NCI-H1694 treated with DMSO at 0.1 percent for 48 hours (cell line): ENCODE measurements at places on chromosomes 5 and 9.

GRCh38 chr5:14733661-14734060 is 69.1 kb downstream of the OTULIN start:
- DNase-seq = no peak

- DNase-seq = no peak
Measured at GRCh38 chr9:111258209-111258874, 71.7 kb downstream of the OR2K2 start.

DNA sequence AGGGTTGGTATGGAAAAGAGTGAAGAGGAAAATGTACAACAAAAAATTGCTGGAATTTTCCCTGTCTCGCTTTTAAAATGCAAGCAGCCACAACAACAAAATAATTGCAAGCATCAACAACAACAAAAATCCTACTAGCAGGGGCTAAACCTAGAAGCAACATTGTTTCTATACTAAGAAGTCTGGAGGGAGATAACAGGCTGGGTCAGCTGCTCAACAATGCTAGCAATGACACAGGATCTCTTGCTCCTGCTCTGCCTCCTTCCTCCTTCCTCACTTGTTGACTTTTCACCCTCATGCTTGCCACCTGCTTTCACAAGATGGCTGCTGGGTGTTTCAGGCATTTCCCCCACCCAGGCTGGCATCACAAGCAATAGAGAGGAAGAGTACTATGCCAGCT is 7.6 kb upstream of the AOPEP start:
- DNase-seq = no peak

DNA sequence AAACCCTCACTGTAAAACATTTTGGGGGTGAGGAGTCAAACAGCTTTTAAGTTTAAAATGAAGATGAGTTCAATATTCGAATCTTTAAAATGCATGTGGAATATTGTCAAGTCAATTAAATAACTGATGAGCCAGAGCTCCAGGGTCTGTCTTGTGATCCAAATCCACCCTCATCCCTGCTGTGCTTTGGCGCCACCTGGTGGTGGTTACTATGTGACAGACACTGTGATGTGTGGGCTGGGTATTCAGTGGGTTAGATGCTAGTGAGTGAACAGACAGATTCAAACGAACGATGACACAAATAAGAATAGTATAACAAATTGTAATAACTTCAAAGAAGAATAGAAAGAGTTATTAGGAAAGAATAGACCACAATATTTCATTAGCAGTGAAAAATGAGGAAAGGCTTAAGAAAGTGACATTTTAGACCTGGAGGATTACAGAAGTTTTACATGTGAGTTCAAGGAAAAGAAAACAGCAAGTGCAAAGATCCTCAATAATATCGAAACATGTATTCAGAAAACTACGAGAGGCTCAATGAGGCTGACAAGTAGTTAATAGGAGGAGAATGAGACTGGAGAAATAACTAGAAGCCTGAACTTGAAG is 51.4 kb upstream of the CHSY3 start:
- DNase-seq = peak; percentile 21

DNA sequence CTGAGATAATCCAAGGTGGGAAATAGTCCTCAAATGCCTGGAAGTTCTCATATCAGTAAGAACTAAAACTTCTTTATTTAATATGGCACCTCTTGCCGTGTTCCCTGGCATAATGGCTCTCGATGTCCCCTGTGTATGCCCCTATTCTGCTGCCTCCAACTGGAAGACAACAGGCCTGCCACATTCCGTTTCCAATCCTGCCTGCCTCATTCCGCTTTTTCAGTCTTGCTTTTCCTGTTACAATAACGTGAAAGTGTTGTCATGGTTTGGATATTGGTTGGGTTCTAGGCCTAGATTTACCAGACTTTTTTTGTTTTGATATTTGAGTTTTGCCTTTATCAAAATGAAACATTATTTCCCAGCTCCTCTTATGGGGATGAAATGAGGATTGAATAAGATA is 98.2 kb downstream of the FOCAD start:
- DNase-seq = no peak

DNA sequence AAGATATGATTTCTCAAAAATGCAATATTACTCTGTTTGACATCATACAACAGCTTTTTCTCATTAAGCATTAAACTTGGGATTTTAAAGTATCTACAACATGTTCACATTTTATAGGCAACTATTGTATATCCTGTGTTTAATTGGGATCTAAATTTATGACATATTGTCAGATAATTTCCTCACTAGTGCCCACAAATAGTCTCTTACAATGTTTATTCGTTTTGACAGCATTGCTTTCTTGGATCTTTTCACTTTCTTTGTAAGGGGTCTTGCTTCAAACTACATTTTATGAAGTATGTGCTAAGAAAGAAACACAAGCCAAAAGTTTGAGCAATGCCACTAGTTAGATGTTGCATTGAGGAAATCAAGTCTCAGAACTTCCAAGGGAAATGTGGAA is 285.1 kb downstream of the TMEM167A start:
- no peak for DNase-seq

DNA sequence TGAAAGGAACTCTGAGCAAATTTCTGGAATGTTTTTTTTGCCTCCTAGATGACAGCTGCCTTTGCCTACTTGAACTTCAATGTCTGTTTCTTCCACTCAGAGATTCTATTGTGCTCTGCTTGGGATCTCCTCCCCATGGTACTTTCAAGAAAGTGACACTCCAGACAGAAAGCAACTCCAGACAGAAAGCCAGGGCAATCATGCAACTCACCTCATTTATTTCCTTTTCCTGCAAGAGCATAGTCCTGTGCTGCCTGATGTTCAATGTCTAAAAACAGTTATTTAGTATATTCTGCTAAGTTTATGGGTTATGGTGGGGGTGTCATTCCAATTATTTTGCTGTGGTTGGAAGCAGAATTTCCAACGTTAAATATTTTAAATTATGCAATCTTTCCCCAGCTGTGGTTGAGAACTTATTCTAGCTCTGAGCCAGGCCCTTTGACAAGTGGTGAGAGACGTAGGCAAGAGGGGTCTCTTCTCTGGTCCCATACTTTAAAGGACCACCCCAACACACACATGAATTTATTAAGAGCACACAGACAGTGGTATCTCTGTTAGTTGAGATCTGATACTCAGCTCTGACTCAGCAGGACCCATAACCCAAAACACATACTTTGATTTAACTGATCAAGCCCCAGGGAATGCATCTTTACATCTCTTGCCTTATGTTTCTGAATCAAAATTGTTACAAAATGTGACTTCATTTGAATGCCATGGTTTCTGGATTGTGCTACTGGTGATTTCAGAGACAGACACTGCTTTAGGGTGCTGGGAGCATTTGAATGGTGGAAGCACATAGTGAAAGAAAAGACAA is 39.5 kb upstream of the MAMDC2 start:
- DNase-seq = no peak

DNA sequence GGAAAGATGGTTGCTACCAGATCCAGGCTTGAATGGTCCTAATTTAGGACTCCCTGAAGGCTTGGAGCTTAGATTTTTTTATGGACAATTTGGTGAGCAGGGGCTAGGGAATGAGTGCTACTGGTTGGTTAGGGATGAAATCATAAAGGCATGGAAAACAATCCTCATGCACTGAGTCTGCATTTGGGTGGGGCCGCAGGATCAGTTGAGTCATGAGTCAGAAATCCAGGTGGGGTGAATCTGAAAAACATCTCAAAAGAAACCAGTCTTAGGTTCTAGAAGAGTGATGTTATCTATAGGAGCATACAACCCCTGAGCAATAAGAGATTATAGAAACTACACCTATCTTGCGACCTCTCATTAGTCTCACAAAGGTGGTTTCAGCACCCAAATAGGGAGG is 300.0 kb downstream of the KIF4B start:
- no peak for DNase-seq

- DNase-seq = peak; percentile 28
Measured at GRCh38 chr9:87872079-87872624, 10.5 kb upstream of the SPATA31E1 start.

DNA sequence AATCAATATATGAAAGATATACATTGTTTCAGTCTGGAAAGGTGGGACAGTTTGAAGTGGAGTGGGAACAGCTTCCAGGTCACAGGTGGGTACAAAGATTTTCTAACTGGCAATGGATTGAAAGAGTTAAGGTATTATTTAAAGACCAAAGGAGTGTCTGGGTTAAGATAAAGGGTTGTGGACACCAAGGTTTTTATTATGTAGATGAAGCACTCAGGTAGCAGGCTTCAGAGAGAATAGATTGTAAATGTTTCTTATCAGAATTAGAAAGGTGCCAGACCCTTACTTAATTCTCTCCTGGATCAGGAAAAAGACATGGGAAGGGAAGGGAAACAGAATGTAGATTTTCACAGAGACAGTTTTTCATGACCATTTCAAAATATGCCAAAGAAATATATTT is 1174.8 kb downstream of the MAT2B start:
- DNase-seq = no peak

- no peak for DNase-seq
Measured at GRCh38 chr5:108090946-108091345, 291.0 kb downstream of the FBXL17 start.

DNA sequence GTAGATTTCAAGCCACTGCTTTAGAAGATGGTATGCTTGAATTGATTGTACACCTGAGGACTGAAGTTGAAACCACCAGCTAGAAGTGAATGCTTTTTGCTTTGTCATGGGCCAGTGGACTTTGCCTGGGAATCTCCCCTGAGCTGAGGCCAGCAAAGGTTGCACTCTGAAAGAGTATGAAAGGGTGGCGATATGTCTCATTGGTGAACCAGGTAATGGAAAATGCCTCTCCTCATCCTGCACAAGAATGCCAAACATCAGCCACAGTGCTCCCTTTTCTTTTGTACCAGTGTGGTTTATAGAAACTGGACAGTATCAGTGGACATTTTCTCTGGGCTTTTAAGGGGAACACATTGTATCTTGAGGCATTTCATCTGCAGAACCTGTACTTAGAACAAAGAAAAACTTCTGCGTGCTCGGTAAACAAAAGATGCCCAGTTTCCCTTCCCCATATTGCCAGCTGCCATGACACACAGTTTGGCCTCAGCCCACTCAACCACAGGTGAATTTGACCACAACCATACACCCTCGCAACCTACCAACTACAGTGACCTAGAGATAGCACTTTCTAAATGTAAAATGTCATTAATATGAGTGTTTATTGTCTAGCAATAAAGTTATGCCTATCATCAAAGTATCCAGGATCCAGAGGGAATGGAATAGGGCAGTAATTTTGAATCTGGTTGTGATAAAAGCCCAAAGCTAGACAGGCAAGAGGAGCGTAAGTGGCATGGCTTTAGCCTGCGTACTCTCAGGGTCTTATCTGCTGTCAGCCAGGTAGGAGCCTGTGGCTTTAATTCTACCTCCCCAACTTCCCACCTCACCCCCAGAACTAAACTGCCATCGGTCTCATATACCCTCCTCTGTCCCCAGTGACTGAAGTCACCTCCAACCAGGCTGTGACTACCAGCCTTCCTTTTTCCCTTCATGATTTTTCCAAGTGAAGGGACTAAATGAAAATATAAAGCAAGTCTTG is 79.5 kb upstream of the LHFPL2 start:
- DNase-seq = no peak

- no peak for DNase-seq
Measured at GRCh38 chr5:112217843-112218579, 201.1 kb downstream of the EPB41L4A start.

DNA sequence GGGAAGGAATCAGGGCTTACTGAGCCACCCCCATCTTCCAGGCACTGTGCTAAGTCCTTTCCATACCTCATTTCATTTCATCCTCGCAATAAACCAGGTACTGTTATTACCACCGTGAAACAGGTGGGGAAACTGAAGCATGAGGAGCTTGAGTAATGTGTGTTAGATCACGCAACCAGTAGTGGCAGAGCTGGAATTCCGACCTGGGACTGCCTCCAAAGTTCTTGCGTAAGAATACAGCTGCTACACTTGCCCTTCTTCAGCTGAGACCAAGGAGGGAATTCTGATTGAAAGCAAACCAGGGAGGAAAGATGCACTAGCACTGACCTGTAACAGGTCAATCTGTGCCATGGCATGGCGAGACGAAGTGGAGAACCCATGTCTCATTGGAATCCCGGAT is 113.4 kb upstream of the MSX2 start:
- DNase-seq = no peak

DNA sequence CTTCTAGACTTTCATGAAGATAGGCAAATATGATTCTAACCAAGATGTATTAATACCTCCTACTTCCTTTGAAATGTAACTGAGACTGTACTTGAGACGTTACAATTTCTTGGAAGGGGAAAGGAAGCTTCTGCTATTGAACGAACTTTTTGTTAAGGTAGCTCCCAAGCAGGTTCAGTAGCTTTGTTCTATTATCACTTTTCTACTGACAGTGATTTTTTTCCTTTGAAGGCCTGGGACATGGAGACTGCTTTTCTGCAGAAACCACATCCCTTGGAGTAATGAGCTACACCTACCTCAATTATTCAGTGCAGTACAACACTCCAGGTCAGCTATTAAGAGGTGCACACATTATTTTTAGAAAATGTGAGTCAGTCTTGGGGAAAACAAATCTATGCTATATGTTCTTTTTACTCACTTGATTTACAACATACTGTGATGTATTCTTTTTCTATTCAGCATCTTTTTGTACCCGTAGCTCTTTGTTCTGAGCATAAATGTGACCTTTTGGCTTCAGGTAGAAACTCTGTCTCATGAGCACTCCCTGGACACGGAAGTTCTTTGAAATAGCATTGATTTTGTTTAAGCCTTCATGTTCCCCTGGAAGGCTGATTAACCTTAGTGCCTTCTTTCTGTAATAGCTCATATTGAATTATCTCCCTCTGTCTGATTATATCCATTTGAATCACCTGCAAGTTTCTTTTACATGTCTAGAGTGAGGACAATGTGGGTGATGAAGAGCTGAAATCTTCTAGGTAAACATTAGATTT is 56.5 kb upstream of the CDKN2B start:
- DNase-seq = no peak

- DNase-seq = no peak
Measured at GRCh38 chr5:115594128-115595047, 7.9 kb downstream of the TICAM2 start.

DNA sequence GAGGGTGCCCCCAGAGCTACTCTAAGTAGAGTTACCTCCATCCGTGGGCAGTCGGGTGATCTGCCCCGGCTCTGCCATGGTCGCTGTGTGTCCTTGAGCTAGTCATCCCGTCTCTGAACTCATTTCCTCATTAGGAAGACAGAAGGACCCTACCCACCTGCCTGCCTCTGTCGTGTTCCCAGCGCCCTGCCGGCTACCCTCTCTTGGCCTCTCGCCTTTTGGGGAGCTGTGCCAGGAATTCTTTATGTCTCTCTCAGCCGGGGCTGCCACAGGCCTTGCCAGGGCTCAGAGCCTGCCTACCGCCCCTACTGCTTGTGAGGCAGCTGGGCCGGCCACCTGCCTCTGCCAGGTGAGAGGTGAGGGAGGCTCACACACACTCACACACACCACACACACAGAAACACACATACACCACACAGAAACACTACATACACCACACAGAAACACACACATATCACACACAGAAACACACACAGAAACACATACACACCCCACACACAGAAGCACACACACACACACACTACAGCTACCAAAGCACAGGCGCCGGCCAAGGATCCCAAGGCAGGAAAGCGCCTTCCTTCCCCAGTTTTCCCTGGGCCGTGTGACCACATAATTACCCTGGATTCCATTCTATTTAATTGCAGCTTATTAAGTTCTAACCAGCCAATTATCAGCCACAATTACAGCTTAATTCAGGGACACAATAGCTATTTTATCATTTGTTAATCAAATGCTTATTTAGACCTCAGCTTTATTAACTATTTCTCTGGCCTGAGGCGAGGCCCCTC is 41.7 kb downstream of the UNC5A start:
- peak; percentile 50 for DNase-seq

- DNase-seq = no peak
Measured at GRCh38 chr5:91020065-91020800, 362.9 kb downstream of the ARRDC3 start.

- DNase-seq = no peak
Measured at GRCh38 chr5:127649018-127649439, at the start of gene CTXN3. Gene CTXN3 (plus strand): TSS chr5:127649082. CDS start chr5:127657522, 8,440 bp downstream.
